ENCODE measurements at places on chromosomes 3 and 15.

- DNase-seq, result no peak
Observed at GRCh38 chr3:137163241-137163871, 205.6 kb downstream of the IL20RB start.

DNA sequence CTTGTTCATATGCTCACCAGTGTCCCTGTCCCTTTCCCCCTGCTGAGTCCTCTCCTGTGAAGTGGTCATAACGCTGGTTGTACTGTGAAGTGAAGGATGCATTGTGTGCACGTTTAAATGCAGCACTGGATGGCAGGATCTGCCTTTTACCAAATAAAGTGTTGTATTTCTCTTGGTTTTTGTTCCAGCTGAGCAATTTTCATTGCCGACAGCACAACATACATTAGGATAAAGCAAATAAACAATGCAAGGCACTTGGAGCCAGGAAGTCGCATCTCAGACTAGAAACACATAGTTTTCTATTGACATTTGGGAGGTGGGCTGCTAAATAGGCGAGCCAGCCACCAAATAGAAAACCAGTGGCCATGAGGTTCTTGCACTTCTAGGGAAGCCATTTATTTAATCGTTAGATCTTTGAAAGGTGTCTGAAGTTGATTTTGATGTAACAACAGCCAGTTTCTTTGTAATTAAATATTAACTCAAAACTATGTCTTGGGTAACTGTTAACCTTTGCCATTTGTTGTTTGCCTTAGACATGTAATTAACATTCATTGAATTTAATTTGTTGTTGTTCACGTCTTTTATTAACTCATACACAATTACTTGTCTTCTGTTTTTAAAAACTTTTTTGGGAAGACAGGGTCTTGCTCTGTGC lies 185.3 kb downstream of the FNDC3B start:
- DNase-seq, result no peak

DNA sequence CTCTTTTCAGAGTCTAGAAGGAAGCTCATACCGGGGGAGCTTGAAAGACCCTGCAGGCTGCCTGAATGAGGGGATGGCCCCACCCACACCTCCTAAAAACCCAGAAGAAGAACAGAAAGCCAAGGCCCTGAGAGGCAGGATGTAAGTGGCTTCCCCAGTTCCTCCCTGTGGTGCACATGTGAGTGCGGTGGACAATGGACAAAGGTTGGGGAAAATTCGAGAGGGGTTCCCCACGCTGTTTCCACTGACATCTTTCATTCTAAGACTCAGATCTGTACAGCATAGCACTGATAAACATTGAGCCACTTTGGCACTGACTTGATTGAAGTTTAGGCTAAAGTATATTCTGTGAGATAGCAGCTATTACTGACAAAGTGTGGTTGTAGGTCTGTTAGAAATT lies 79.5 kb upstream of the UMPS start:
- no peak for DNase-seq

GRCh38 chr3:138686771-138687221 lies 78.2 kb downstream of the FAIM start:
- no peak for DNase-seq

GRCh38 chr3:108998436-108998835 lies 44.8 kb upstream of the GUCA1C start:
- DNase-seq, result no peak

GRCh38 chr3:18153571-18154173 lies 271.5 kb downstream of the SATB1 start:
- DNase-seq, result no peak

DNA sequence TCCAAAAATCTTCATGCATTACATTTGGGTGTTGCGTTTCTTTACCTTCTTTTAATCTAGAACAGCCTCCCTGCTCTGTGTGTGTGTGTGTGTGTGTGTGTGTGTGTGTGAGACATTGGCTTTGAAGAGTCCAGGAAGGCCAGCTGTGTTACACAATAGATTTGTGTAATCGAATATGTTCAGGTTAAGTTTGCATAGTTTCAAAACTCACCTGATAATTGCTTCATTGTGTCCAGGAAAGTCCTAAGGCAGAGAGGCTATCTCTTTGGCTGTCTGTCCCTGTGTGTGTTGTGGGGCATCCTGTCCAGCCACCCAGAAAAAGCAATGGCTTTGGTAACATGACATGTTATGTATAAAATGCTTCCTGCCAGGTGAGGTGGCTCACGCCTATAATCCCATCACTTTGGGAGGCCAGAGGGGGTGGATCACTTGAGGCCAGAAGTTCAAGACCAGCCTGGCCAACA lies 37.5 kb downstream of the ZNF710 start:
- no peak for DNase-seq

DNA sequence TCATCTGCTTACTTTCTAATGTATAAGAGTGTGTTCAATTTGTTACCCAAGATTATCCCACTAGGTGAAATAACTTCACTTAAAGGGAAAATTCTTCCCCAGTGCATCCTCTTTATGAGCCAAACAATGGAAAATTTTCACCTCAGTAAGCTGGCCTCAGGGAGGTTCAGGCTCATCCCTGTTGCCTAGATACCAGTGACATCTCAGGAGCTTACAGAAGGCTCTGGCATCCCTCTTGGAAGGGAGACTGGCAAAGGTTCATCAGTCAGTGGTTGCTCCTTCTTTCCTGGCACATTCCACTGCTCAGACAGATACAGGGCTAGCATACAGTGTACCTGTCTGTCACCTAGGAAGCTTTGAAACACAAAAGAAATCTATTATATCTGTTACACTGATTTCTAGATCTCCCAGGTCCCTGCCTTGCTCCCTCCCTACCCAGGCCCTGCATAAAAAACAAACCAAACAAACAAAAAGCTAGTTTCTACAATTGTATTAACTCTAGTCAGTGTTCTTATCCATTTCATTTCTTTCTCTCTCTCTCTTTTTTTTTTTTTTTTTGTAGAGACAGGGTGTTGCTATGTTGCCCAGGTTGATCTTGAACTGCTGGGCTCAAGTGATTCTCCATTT lies 1.7 kb downstream of the IP6K2 start:
- no peak for DNase-seq

GRCh38 chr3:21542656-21543379 lies 208.2 kb downstream of the ZNF385D start:
- DNase-seq, result no peak

- no peak for DNase-seq
Observed at GRCh38 chr3:52173101-52173500, 18.9 kb upstream of the POC1A start.

- DNase-seq, result no peak
Observed at GRCh38 chr3:13002398-13003124, 70.7 kb downstream of the IQSEC1 start.

GRCh38 chr3:64138656-64139375 lies 86.5 kb downstream of the PRICKLE2 start:
- DNase-seq, result no peak

GRCh38 chr15:56640127-56640526 lies 93.2 kb downstream of the ZNF280D start:
- no peak for DNase-seq

- DNase-seq, result no peak
Observed at GRCh38 chr3:57958642-57959422, 49.4 kb upstream of the FLNB start.

GRCh38 chr15:78263907-78264303 lies 457 bp upstream of the DNAJA4 start:
- no peak for DNase-seq

DNA sequence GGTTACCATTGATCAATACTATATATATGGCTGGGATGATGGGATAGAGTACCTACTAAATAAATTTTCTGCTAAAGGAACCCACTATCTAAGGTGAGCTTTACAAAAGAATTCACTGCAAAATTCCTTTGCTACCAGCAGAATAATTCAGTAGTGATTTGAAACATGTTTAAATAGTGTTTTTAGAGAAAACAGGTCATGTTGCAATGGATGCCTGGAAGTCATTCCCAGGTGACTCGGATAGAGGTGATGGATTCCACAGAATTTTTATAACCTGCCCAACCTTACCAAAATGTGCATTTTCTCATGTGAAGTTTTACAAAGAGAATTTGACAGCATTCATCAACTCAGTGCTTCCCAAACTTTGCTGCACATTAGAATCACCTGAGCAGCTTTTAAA lies 53.2 kb downstream of the CEP152 start:
- no peak for DNase-seq

DNA sequence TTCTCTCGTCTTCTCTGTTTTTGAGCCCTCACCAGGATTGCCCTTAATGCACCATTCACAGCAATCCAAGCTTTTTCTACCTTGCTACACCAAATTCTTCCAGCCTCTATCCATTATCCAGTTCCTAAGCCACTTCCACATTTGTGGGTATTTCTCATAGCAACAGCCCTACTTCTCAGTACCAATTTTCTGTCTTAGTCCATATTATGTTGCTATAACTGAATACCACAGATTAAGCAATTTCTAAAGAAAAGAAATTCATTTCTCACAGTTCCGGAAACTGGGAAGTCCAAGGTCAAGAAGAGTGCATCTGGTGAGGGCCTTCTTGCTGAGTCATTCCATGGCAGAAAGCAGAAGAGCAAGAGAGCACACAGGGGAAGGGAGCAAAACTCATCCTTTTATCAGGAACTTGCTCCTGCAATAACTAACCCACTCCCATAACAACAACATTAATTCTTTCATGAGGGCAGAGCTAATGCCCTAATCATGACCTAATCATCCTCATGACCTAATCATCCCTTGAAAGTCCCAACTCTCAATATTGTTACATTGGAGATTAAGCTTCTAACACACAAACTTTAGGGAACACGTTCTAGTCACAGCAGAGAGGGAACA lies 9.7 kb upstream of the EIF1B start:
- no peak for DNase-seq

DNA sequence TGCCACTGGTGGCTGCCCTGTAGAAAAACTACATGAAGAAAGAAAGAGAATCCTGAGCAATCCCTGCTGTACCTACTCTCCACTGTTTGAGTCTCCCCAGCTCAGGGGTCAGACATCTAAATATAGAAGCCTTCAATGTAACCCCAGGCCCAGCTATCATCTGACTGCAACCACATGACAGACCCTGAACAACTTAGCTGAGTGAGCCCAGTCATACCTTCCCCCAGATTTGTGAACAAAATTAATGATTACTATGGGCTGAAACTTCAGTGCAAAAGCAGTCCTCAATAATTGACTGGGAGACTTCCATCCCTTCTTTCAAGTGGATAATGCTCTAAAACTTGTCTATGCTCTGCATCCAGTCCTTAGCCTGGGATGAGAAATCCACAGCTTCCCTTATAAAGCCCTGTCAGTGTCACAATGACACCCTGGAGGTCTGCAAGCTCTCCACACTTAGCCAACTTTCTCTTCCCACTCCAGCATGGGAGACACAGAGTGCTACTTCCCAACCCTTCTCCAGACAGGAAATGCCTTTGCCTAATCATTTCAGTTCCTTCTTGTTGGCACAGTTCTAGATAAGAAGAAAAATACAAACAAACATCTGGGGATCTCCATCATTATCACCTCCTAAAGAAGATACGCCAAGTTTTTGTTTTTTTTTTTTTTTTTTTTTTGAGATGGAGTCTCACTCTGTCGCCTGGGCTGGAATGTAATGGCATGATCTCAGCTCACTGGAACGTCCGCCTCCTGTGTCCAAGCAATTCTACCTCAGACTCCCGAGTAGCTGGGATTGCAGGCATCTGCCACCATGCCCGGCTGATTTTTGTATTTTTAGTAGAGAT lies 198.5 kb upstream of the GADL1 start:
- DNase-seq, result no peak

- DNase-seq, result no peak
Observed at GRCh38 chr3:110774496-110775265, 296.9 kb upstream of the NECTIN3 start.

- DNase-seq, result no peak
Observed at GRCh38 chr3:33425453-33425852, 14.8 kb downstream of the UBP1 start.

DNA sequence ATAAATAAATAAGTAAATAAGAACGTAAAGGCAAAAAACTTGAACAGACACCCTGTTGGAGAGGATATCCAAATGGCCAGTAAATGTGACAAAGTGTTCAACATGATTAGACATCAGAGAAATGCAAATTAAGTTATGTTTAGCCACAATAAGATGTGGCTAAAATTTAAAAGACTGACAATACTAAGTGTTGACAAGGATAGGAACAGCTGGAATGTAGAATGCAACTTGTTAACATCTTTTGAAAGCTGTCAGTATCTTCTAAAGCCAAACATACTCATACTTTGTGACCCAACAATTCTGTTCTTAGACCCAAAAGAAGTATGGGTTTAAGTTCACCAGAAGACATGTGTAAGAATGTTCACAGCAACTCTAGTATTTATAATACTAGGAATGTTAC lies 197.1 kb downstream of the ITPR1 start:
- DNase-seq, result no peak

DNA sequence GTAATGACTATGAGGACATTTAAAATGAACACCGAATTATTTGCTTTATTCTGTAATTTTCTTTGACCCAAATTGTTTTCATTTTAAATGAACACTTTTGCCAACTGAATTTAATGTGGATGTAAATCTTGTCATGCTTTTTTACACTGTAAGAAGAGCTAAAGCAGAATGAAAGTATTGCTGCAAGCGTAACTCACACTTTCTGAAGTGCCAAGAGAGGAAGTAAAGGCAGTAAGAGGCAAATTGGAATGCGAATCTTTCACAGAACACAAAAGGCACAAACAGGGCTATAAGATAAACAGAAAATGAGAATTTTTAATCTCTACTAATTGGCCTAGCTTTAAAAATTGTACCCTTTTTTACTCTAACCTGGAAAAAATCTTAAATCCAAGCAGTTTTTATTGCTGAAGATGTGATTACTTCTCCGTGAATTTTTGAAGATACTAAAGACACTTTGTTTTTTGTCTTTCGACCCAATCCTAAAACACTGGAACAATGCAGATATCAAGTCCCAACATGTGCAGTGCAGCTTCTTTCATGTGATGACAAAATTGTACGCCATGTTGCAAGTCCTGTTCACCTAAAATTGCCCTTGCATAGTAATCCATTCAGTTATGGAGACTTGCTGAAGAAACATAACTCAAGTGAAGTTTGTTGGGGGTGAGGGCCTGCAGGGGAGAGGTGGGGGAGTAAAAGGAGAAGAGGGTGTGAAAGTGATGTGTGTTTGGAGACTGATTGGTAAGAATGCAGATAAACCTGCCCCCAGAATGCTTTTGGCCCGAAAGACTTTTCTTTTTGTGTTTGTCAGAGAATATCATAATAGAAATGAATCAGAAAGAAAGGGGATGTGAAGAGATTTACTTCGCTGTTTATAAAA lies 1.4 kb downstream of the ARID3B start:
- no peak for DNase-seq

GRCh38 chr3:17025594-17026139 lies 140.9 kb downstream of the PLCL2 start:
- DNase-seq, result no peak

- no peak for DNase-seq
Observed at GRCh38 chr3:11807686-11808085, 39.0 kb downstream of the TAMM41 start.

DNA sequence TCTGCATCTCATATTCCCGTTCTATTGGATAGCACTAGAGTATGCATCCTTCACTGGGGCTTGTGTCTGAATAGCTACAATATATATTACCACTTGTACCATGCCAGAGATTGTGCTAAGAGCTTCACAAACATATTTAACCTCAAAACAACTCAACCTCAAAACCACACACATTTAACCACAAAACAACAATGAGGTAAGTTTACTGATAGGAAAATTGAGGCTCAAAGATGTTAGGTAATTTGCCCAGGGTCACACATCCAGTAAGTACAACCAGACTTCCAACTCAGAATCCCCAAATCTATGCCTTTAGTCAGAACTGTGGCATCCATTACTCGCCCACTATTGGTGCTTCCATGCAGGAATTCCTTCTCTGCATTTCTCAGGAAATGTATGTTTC lies 220.0 kb downstream of the FAM43A start:
- no peak for DNase-seq

- DNase-seq, result no peak
Observed at GRCh38 chr3:69547461-69547880, 161.6 kb upstream of the FRMD4B start.

Data from stimulated activated effector memory CD8-positive, alpha-beta T cell treated with anti-CD3 and anti-CD28 coated beads, Interleukin-12 subunit alpha, Interleukin-12 subunit beta, amount 100 ng/mL, for 72 hours (primary cell).